ENCODE measurements at places on chromosomes 1 and 21. TPM values are rescaled to one million over a fixed set of nuclear protein-coding genes. Genes with fewer than 3 reads are reported as not detected.

IFI16 gene
- 263 TPM for total RNA-seq

SPRR2B gene
- not detected for total RNA-seq

FALEC gene
- not detected for total RNA-seq

OR2T35 gene
- not detected for total RNA-seq

PROX1 gene
- 0.09 TPM for total RNA-seq

ORC1 gene
- total RNA-seq: 51.0 TPM

TENT5C gene
- 6.0 TPM for total RNA-seq

GJA5 gene
- not detected for total RNA-seq

PADI1 gene
- not detected for total RNA-seq

CHTOP gene
- 91.4 TPM for total RNA-seq

OPN3 gene
- total RNA-seq: 10.8 TPM

C8A gene
- not detected for total RNA-seq

URB2 gene
- 16.5 TPM for total RNA-seq

PBX1 gene
- total RNA-seq: 0.18 TPM

SUSD4 gene
- 1.9 TPM for total RNA-seq

TPTE gene
- not detected for total RNA-seq

TRIM63 gene
- not detected for total RNA-seq

GJA8 gene
- not detected for total RNA-seq

CACNA1S gene
- not detected for total RNA-seq

COL8A2 gene
- 0.05 TPM for total RNA-seq

Measured in activated CD4-positive, alpha-beta T cell treated with anti-CD3 and anti-CD28 coated beads for 36 hours (primary cell).